Kidney epithelial cell (primary cell): ENCODE measurements at places on chromosomes 12 and 14.

- no peak for DNase-seq
Observed at GRCh38 chr12:50326590-50327284, 43.4 kb upstream of the LIMA1 start.

- DNase-seq = no peak
Observed at GRCh38 chr14:66485910-66486421, at the start of gene CCDC196. Gene CCDC196, plus strand, starts transcription at chr14:66486371. Its CDS starts 132 bp downstream, at chr14:66486503.

DNA sequence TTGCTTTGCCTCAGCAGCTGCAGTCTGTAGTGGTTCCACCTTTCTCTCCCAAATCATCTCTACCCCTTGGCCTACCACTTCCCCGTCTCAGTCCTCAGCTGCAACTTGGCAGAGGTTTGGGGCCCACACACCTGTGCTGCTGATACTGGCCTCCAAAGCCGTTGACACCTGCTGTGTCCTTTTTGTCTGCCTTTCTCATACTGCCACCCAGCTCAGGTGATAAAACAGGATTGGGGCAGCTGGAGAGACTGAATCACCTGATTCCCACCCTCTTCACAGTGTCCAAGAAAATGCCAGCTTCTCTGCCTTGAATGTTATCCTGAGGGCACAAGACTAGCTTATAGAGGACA is 103.7 kb downstream of the ETV6 start:
- no peak for DNase-seq

DNA sequence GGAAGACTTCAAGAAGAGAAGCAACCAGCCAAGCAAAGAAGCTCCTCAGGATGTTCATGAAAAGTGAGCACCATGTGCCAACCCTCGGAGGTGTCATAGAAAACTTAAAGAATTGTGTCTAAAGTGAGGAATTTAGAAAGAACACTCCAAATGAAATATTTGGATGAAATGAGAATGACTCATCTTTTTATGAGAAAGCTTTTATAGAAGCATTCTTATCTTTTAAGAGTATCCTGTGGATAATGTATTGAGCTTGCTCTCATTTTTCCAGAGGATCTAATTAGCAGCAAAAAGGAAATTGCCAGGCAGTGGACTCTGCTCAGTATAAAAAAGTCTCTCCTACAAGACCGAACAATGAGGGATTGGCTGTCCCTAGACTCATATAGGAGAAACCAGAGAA is 454.9 kb downstream of the LRIG3 start:
- no peak for DNase-seq

GRCh38 chr12:108831309-108831991 is 25.9 kb downstream of the SSH1 start:
- no peak for DNase-seq

GRCh38 chr12:49061157-49061650 is 610 bp upstream of the KMT2D start:
- DNase-seq = no peak

DNA sequence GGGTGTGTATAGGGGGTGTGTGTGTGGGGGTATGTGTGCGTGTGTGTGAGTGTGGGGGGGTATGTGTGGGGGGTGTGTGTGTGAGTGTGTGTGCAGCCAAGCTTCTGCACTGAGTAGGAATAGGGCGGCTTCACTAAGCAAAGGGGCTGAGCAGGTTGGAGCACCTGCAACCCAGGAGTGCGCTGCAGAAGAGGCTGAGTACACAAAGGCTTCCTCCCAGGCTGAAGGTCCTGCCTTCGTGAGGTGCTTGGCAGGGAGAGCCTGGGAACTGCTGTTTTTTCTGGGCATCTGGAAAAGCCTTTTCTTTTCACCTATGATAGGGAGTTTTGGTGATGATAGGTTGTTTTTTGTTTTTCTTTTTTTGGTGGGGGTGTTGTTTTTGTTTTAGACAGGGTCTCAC is 6.0 kb upstream of the NUDT14 start:
- no peak for DNase-seq
